ENCODE measurements at places on chromosomes 4 and X.

GRCh38 chrX:154084449-154085300 lies 12.8 kb downstream of the MECP2 start:
- no peak for DNase-seq

DNA sequence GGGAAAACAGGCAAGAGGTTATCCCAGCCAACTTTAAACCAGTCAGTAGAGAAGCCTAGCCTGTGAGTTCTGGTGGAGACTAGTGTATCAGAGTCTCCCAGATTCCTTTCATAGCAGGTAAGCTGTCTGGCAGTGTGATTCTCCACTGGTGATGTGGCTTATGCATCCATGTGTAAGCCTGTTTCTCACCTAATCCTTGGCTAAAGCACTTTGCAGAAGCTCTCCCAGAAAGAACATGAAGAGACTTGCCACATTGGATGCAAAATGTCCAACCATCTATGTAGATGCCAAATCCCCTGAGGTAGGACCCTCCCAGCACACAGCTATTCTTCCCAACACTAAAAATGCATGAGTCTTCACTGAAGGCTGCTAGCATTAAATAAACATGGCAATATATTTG lies 111.7 kb downstream of the CHRNA9 start:
- DNase-seq, result no peak

GRCh38 chr4:38366456-38366855 lies 297.5 kb upstream of the KLF3 start:
- DNase-seq, result no peak

DNA sequence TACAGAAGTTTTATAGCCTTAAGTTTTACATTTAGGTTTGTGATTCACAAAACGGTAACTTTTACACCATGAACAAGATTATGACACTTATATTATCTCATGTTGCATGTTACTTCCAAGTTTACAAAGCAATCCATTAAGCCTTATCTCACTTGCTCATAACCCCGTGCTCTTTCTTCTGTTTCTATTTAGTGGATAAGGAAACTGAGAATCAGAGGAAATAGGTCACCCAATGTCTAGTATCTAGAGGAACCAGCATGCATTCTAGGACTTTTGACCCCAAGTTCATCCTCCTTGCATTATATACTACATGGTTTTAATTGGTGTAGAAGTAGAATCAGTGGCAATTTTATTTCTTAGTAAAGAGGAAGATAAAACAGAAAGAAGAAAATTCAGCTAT lies 67.0 kb upstream of the ANXA3 start:
- no peak for DNase-seq

GRCh38 chr4:1500966-1501753 lies 94.9 kb upstream of the NKX1-1 start:
- no peak for DNase-seq

DNA sequence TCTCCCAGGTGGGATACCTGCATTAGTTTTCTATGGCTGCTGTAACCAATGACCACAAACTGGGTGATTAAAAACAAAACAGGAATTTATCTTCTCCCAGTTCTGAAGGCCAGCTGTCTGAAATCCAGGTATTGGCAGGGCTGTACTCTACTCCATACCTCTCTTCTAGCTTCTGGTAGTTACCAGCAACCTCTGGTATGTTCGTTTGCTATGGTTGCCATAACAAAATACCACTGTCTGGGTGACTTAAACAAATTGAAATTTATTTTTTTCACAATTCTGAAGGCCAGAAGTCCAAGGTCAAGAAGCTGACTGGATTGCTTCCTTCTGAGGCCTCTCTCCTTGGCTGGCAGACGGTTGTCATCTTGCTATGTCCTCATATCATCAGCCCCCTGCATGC lies 642.1 kb upstream of the TENM3 start:
- DNase-seq, result no peak

DNA sequence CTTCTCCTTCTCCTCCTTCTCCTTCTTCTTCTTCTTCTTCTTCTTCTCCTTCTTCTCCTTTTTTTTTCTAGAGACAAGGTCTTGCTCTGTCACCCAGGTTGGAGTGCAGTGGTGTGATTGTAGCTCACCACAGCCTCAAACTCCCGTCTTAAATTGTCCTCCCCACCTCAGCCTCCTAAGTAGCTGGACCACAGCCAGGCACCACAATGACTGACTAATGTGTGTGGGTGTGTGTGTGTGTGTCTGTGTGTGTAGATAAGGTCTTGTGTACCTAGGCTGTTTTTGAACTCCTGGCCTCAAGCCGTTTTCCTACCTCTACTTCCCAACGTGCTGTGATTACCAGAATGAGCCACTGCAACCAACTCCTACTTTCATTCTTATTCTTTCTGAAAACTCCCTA lies 390.9 kb downstream of the ADAM29 start:
- no peak for DNase-seq

- DNase-seq, result no peak
Measured at GRCh38 chr4:15470128-15470475, 420 bp downstream of the CC2D2A start.

- DNase-seq, result no peak
Measured at GRCh38 chrX:38106991-38107655, 100.8 kb downstream of the SYTL5 start.

Data from germinal center (tissue), 1 donor.